ENCODE measurements at places on chromosomes 7 and 10.

- H3K4me3 ChIP-seq, result peak overlapping the region; percentile 93
- H3K4me1 ChIP-seq, result peaks cover 50% of the 10 kb centered on the region
- DNase-seq, result no peak
Measured at GRCh38 chr10:32959006-32959920, 1.2 kb upstream of the ITGB1 start.

DNA sequence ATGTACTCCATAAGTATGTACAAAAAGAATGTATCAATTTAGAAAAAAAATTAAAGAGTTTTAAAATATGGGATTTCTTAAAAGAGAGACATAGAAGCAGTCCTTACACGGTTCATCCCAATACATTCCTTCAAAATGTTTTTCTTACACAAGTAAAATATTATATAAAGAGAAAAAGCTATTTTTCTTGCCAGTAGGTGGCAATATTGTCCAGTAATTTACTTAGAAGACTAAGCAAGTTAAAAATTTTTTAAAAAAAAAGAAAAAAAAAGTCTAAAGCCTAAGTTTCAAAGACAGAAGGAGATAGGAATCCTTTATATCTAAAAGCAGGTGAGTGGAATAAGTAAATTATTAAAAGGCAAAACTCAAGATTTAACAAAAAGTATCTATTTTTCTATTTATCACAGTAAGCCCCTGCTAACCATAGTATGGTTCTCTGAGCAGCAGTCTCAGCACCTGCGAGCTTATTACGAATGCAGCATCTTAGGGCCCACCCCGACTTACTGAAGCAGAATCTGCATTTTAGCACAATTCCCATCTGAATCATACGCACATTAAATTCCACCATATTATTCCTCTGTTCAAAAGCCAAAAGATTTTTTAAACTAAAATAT is 240.6 kb downstream of the DGKI start:
- no peak for DNase-seq
- H3K36me3 ChIP-seq, result no peaks in the 10 kb centered on the region
- peaks cover 16% of the 10 kb centered on the region for H3K27me3 ChIP-seq
- H3K27ac ChIP-seq, result no peak overlapping the region
- no peak overlapping the region for H3K4me3 ChIP-seq

DNA sequence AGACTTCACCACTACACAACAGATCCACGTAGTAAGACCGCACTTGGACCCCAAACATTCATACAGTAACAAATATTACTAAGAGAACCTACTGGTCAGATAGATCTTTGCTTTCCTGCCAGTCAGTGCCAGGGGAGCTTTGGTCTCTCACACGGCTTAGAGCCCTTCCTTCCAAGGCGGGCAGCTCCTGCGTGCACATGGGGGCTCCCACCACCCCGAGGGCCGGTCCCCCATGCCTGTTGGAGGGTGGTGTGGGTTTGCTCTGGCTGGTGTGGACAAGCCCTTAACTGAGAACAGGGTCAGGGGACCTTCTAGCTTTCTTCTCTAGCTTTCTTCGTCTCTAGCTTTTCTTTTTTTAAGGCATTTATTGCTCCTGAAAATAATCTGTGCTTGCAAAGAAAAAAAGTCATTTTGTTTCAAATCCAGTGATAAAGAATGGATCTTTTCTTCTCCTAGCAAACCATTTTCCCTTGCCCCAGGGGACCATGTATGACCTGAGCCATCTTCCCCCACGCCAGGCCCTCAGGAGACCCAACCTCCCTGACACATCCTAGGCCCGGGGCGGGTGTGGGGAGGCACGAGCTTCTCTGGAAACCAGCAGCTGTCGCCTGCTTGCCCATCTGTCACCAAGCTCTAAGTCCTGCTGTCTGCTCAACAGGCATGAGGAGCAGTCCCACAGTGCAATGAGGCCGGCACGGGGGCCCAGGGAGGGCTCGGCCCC is 591.1 kb downstream of the PTPRN2 start:
- DNase-seq, result no peak
- H3K36me3 ChIP-seq, result no peaks in the 10 kb centered on the region
- no peak overlapping the region for H3K4me3 ChIP-seq
- H3K27ac ChIP-seq, result no peak overlapping the region
- peaks cover 15% of the 10 kb centered on the region for H3K27me3 ChIP-seq

DNA sequence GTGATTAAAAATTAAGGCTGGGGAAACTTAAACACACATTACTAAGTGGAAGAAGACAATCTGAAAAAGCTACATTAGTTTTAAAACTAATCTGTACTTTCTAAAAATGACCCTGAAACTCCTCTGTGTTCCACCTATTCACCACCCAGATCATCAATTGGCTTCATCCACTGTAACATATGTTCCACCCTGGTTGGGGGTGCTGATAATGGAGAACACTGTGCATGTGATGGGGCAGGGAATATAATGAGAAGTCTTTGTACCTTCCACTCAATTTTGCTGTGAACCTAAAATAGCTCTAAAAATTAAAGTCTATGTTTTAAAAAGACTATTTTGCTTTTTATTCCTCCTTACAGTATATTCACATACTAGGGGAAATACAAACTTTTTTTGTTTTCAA is 132.7 kb downstream of the CNOT4 start:
- H3K36me3 ChIP-seq, result no peaks in the 10 kb centered on the region
- H3K4me3 ChIP-seq, result no peak overlapping the region
- H3K27me3 ChIP-seq, result no peaks in the 10 kb centered on the region
- DNase-seq, result no peak
- no peaks in the 10 kb centered on the region for H3K4me1 ChIP-seq

DNA sequence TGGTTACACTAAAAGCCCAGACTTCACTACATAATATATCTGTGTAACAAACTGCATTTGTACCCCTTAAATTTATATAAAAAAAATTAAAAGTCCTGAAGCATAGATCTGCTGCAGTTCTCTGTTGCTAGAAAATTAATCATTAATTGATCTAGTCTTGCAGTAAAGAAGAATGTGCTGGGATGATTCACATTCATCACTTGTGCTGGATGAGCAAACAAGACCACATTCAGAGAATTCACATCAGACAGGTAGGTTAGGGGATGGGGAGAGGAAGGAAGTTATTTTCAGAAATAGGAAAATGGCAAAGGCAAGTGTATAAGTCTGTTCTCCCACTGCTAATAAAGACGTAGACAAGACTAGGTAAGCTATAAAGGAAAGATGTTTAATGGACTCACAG is 1019.0 kb downstream of the KCNMA1 start:
- DNase-seq, result no peak
- no peaks in the 10 kb centered on the region for H3K4me1 ChIP-seq
- H3K4me3 ChIP-seq, result no peak overlapping the region
- H3K27me3 ChIP-seq, result no peaks in the 10 kb centered on the region
- no peaks in the 10 kb centered on the region for H3K36me3 ChIP-seq

DNA sequence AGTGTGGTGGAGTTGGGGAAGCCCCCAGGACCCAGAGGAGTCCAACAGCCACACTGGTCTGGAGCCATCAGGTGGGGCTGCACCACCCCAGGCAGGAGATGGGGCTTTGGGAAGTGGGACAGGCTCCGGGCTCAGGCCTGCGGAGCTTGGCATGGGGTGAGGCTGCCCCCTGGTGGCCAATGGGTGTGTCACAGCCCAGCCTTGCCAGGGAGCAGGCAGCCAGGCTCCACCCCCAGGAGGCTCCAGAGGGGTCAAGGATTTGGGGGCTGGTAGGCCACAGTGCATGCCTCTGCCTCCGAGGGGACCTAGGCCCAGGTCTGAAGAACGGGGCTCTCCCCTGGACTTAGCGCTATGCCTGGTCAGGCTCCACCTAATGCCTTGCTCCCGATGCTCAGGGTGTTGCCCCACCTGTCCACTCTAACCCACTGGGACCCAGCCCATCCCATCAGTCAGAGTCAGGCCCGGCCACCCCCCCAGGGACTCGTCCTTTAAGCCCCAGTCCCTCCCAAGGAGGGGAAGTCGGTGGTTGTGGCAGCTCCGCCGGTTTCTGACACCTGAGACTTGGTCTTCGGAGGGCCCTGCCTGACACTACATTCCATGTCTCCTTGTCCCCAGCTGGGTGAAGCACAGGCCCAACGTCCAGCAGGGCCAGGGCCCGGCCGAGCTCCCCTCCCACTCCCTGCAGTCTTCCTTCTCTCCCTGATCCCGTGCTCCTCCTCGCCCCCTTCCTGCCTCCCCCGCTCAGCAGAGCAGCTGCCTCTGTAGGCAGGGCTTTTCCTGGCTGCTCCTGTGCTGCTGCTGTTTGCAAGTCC is 11.3 kb upstream of the SAMD8 start:
- peak; percentile 89 for DNase-seq
- peaks cover 3% of the 10 kb centered on the region for H3K4me1 ChIP-seq
- H3K27ac ChIP-seq, result no peak overlapping the region

GRCh38 chr10:71262027-71262426 is 49.7 kb downstream of the UNC5B start:
- no peak for DNase-seq
- no peak overlapping the region for H3K27ac ChIP-seq
- H3K4me3 ChIP-seq, result no peak overlapping the region
- no peaks in the 10 kb centered on the region for H3K36me3 ChIP-seq
- H3K4me1 ChIP-seq, result peaks cover 5% of the 10 kb centered on the region

- DNase-seq, result peak; percentile 1
- no peak overlapping the region for H3K27ac ChIP-seq
- peaks cover 5% of the 10 kb centered on the region for H3K27me3 ChIP-seq
- H3K4me3 ChIP-seq, result no peak overlapping the region
- peaks cover 3% of the 10 kb centered on the region for H3K4me1 ChIP-seq
- no peaks in the 10 kb centered on the region for H3K36me3 ChIP-seq
Measured at GRCh38 chr10:78320506-78320905, 286.8 kb downstream of the RPS24 start.

- no peaks in the 10 kb centered on the region for H3K36me3 ChIP-seq
- no peak for DNase-seq
- H3K4me3 ChIP-seq, result peak overlapping the region; percentile 38
Measured at GRCh38 chr7:19143881-19144574, 1.2 kb downstream of the FERD3L start.

GRCh38 chr10:13719425-13719824 is 132.7 kb downstream of the PRPF18 start:
- H3K27ac ChIP-seq, result no peak overlapping the region
- peaks cover 10% of the 10 kb centered on the region for H3K27me3 ChIP-seq
- H3K4me1 ChIP-seq, result peaks cover 47% of the 10 kb centered on the region
- H3K4me3 ChIP-seq, result peak overlapping the region; percentile 9

DNA sequence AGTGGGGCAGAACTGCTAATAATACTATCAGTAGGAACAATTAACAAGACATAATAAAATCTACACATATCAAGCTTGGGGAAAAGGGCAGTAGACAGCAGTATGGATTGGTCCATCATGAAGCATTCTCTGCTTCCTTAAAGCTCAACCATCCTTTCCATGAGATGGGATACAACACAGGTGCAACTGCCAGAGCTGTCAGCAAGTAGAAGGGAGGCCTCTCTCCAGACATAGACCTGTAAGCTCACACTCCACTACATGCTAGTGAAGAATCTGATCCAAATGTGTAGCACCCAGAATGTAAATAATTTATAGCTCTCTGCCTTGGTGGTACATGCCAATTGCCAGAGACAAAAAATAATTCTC is 41.5 kb upstream of the ANAPC16 start:
- no peak overlapping the region for H3K4me3 ChIP-seq
- peaks cover 6% of the 10 kb centered on the region for H3K36me3 ChIP-seq
- no peaks in the 10 kb centered on the region for H3K27me3 ChIP-seq
- H3K27ac ChIP-seq, result no peak overlapping the region

DNA sequence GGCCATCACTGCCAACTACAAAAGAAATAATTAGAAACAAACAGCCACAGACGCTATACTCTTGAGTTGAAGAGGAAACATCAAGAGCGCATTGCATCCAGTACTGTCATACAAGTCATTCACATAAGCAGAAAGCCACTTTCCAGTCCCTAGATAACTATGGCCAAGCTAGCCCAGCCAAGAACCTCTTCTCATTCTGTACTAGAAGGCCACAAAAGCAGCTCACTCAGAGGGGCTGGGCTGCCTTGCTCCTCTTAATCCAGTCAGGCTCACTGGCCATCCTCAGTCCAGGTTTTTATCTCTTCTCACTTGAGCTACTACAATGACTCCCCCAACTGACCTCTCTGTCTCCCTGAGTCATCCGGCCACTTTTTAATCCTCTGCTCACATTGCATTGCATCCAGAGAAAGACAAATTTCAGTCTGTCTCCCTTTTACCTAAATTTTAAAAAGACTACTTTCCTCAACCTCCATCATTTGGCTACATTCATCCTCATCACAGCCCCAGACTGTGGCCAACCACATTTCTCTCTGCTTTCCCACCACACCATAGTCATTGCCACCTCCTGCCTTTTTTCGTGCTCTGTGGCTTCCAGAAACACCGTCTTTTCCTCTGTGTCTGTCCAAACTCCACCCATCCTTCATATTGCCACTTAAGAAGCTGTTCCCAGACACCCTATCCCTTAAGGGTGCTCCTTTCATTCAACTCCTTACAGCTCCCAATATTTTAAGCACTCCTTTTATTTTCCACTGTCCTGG is 25.0 kb downstream of the PPP1R3C start:
- H3K27ac ChIP-seq, result no peak overlapping the region
- peaks cover 19% of the 10 kb centered on the region for H3K4me1 ChIP-seq
- peaks cover 9% of the 10 kb centered on the region for H3K36me3 ChIP-seq
- no peak for DNase-seq
- H3K27me3 ChIP-seq, result no peaks in the 10 kb centered on the region
- no peak overlapping the region for H3K4me3 ChIP-seq

- H3K36me3 ChIP-seq, result peaks cover 7% of the 10 kb centered on the region
- H3K4me1 ChIP-seq, result no peaks in the 10 kb centered on the region
- no peak for DNase-seq
Measured at GRCh38 chr7:105619590-105619989, 38.3 kb upstream of the EFCAB10 start.

DNA sequence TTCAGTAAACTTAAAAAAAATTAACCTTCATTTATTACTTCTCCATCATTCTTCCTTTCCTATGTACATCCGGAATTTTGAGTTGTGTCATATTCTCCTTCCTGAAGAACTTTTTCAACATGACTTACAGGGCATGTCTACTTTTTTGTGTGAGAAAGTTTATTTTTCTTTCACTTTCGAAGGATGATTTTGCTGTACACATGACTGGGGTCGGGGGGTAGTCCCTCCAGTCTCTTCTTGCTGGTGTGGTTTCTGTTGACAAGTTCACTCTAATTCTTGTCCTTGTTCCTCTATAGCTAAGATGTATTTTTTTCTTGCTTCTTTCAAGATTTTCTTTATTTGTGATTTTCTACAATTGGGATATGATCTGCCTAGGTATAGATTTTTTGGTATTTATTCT is 55.8 kb downstream of the INPP5A start:
- H3K4me3 ChIP-seq, result no peak overlapping the region
- H3K27ac ChIP-seq, result no peak overlapping the region
- DNase-seq, result no peak
- H3K27me3 ChIP-seq, result no peaks in the 10 kb centered on the region
- H3K36me3 ChIP-seq, result peaks cover 7% of the 10 kb centered on the region

DNA sequence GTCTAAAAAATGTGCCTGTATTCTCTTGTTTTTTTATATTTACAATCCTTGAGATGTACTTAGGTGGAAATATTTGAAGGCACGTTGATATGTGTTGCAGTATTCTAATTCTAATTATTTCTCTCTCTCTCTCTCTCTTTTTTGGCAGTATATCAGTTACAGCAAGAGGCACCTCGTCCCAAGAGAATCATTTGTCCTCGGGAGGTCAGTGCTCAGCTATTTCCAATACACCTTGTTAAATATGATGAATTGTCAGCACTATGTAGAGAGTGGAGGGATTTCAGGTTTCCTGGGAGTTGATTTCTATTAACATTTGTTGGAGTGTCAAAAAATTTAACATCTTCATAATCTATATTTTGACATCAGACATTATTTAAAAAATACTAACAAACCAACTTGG is 173.2 kb downstream of the CHN2 start:
- peaks cover 15% of the 10 kb centered on the region for H3K4me1 ChIP-seq
- no peaks in the 10 kb centered on the region for H3K36me3 ChIP-seq
- H3K27ac ChIP-seq, result no peak overlapping the region
- no peak overlapping the region for H3K4me3 ChIP-seq
- no peak for DNase-seq

Measured in progenitor cell of endocrine pancreas (in vitro differentiated cells).